ENCODE measurements at places on chromosomes 16 and 17.

DNA sequence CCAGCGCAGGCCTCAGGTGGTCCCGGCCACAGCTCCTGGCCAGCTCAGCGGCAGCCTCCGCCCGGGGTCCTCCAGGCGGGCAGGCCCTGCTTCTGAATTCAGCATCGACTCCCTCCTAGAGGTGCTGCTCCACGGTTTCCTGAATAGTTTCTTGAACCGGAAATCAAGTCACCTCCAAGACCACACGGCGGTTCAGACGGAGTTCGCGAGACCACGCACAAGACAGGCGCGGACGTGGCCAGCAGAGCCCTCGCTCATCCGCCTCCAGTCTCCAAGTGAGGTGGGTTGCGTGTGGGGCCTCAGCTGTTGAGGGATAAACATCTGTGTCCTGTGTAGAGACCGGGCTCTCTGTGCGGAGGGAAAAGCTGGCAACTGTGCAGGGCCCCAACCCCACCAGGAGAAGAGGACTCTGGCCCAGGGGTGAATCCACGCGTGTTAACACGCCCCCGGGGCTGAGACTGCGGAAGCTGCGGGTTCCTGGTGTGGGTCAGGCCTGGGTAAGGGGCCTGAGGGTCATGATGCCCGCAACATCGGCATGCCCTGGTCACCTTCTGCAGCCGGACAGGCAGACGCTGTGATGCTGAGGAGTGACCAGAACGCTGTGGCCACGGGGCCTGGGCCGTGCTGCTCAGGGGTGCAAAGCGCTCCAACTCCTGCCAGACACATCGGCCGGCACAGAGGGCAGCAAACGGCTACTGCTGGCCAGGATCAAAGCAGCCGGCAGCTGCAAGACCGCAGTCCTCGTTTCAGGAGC, 55.0 kb upstream of the METRNL start:
- no peak for DNase-seq

DNA sequence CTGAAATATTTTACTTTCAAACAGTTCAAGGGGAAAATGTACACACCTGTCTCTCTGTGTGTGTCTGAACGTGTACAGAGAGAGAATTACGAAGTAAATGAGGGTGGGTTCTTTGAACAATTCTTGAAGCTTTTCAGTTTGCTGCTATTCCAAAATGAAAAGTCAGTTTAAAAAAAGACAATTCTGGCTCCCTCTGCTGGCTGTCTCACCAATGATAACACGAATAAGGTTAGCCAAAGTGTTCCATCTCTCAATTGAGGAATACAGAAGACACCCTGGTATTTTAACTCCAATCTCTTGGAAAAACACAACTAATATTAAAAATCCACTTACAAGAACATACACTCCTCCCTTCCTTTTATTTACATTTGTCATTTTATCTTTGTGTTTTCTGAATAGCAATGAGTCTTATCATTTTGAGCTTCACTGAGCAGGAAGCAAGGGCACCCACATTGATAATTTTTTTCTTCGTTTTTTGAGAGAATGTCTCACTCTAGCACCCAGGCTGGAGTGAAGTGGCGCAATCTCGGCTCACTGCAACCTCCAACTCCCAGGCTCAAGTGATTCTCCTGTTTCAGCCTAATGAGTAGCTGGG, 20.5 kb downstream of the EFTUD2 start:
- DNase-seq, result peak; percentile 18

GRCh38 chr16:13013043-13013442, 111.6 kb downstream of the SHISA9 start:
- DNase-seq, result no peak

- no peak for DNase-seq
Measured at GRCh38 chr17:17523001-17523730, 27.0 kb upstream of the RASD1 start.

- DNase-seq, result no peak
Measured at GRCh38 chr17:77622647-77623046, 335.9 kb upstream of the TNRC6C start.

DNA sequence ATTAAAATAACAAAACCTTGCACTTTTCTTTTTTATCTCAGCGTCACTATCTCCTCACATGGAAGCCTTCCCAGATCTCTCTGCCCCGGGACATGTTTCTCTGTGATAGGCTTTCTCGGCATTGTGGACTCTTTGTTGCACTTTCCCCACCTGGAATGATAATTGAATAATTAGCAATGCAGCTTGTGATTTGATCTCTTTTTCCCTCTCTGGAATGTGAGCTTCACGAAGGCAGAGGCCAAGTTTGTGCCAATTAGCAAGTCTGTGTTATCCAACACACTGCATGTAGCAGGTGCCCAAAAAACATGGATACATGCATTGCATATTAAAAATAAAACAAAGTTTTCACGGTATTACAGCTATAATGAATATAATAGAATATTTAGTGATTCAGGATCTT, 431.2 kb downstream of the HAPSTR1 start:
- DNase-seq, result no peak

DNA sequence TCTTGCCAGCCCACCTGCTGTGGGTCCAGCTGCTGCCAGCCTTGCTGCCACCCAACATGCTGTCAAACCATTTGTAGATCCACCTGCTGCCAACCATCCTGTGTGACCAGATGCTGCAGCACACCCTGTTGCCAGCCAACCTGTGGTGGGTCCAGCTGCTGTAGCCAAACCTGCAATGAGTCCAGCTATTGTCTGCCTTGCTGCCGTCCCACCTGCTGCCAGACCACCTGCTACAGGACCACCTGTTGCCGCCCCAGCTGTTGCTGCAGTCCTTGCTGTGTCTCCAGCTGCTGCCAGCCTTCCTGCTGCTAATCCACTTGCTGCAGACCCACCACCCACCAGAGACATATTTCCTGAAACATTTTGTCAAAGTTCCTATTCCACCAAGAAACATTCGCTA, 641 bp downstream of the KRTAP9-1 start:
- DNase-seq, result no peak

DNA sequence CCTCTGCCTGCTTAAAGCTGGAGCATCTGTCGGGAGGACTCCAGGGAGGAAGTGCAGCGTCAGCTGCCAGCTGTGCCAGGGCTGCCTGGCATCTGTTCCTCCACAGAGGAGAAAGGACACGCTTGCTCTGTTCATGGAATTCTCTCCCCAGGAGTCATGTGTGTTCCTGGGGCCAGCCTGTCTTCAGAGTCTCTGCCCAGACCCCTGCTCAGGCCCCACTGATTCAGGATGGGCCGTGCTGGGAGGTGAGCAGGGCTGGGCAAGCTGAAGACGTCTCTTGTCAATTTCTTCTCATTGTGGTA, 24.2 kb downstream of the CRISPLD2 start:
- no peak for DNase-seq

GRCh38 chr16:24999856-25000461, 15.2 kb downstream of the ARHGAP17 start:
- no peak for DNase-seq

DNA sequence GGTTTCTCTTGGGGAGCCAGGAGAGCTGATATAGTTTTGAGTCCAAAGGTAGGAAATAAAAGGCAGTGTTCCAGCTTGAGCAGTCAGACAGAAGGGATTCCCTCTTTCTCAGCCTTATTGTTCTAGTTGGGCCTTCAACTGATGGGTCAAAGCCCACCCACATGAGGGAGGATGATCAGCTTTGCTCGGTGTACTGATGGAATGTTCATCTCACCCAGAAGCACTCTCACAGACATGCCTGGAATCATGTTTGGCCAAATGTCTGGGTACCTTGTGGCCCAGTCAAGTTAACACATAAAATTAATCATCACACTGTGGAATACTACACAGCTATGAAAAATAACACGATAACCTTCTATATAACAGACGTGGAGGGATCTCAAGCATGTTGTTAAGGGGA, 23.1 kb upstream of the KCNG4 start:
- DNase-seq, result no peak

DNA sequence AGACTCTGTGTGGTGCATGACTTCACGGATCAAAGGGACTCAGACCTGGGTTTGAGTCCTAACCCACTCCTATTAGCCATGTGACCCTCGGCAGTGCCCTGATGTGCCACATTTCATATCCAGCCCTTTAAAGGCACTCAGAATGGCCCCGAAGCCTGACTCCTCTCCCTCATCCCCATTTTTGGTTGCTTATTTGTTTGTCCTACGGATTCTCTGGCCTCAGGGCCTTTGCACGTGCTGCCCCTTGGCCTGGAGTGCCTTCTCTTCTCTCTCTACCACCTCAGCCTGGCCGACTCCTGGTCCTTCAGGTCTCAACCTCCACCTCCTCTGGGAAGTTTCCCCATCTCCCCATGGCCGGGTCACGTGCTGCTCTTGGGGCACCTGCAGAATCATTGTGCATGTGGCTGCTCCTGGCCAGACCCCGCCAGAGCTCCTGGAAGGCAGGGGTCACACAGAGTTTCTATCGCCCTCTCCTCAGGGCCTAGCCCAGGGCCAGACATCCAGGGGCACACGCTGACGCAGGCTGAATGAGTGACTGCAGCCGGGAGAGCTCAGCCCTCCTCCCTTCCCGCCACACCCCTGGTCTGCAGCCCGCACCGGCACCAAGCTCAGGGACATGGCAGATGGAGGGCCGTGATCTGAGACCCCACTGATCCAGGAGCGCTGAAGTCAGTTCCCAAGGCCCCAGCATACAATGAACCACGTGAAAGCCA, 22.0 kb upstream of the CIBAR2 start:
- DNase-seq, result no peak

DNA sequence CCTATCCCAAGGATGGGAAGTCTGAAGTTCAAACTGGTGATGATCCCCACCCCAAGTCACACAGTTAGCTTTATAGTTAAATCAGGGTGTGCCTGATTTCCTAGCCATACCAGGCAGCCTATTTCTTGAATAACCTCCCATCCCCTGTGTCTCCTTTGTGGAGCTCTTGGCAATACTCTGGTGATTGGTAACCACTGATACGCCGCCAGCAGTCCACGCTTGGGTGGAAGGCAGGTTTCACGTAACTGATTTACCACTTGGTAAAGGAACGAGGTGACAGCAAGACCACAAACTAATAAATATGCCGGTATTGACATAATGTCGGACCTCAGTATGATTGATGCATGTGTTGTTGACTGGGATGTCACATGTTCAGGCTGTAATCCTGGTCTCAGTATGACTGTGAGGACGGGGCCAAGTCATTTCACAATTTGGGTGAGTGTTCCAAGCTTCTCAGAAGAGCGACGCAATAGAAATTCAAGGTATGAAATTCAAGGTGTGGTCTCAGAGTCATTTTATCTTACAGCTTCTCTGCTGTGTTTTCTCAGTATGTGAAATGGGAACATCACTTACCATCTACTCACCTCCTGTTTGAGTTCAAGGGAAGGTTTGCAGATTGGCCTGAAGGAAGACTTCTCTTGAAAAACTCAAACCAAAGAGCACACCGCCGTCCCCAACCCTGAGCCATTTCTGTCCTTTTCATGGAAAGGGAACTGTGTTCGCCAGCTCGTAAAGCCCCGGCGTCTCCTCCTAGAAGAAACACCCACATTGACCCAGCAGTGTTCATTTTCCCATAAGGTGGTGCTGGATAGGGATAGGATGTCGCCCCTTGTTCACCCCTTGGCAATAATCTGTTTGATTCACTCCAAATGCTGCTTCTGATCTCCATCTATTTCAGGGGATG, 678.9 kb downstream of the WWOX start:
- peak; percentile 62 for DNase-seq

DNA sequence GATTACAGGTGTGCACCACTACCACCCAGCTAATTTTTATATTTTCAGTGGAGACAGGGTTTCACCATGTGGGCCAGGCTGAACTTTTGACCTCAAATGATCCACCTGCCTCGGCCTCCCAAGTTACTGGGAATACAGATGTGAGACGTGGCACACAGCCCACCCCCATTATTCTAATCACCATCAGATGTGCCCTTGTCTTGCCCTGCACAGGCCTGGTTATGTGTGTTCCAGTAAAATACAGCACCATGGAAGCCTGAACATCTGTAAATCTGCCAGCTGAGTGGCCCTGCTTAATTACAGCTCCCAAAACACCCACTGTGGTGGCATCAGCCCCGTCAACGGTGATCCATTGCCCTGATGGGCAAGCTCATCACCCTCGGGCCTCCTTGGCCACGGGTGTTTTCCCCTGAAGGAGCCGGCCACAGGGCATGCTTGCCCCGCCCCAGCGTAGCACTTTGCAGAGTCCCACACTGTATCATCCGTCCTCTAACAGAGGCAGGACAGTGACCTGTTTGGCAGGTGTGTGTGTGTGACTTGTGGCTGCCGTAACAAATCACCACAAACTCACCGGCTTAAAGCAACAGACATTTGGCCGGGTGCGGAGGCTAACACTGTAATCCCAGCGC, 74.5 kb downstream of the RBFOX3 start:
- no peak for DNase-seq

DNA sequence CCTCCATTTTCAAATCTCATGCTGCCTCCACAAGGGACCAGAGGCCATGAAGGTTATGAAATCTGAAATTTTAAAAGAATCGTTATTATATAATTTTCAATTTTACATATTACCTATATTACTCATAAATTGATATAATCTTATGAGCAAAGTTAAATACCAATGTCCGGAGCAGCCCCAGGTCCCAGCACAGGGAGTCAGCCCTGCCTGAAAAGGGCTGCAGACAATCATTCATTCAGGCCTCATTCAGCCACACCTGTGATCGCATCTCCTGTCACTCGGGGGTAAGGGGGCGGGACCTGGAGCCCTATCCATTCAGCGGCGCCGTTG, 172.5 kb downstream of the AHSP start:
- DNase-seq, result no peak

DNA sequence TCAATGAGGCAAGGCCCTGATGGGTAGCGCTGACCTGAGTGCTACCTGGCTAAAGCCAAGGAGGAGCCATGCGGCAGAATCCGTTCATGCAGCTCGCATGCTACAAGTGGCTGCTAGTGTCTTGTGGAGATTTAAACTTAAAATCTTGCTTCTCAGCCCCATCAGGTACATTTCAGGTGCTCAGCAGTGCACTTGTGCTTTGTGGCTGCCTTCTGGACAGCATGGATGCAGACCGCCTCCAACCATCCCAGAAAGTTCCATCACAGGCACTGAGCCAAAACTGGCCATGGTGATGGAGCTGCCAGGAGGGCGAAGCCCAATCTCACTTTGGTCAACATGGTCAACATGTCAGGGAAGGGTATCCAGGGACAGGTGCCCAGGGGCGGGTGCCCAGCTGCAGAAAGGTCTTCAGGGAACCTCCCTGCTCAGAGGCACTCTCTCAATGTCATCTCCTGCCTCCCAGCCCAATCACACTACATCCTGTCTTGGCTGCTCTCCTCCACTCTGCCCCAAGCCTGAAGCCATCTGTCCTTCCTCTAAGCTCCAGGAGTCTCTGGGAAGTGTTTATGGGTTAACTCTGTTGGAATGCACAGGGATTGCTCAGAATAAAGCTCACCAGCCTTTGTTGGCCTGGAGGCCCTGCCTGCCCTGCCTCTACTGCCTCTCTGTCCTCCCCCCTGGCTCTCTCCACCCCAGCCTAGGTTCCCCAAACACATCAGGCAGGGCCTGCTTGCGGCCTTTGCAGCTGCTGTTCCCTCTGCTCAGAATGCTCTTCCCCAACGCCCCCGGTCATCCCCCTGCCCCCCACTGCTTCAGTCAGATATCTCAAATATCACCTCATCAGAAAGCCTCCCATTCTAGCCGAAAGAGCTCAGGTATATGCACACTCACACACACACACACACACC, 18.3 kb upstream of the TNFRSF13B start:
- DNase-seq, result no peak

GRCh38 chr17:66686601-66687000, 148.3 kb upstream of the CACNG5 start:
- no peak for DNase-seq

- no peak for DNase-seq
Measured at GRCh38 chr16:56856876-56857447, 8.0 kb upstream of the SLC12A3 start.

Measured in stimulated activated CD4-positive, alpha-beta T cell treated with anti-CD3 and anti-CD28 coated beads, Interleukin-4, amount 100 ng/mL, for 24 hours (primary cell).